Panc1 (cell line): ENCODE measurements at places on chromosomes 3 and 15. TPM values are rescaled to one million over a fixed set of nuclear protein-coding genes. Genes with fewer than 3 reads are reported as not detected.

- no peak for DNase-seq
- no peak overlapping the region for H3K4me3 ChIP-seq
- no peaks in the 10 kb centered on the region for H3K27me3 ChIP-seq
Observed at GRCh38 chr3:120795959-120796358, 53.4 kb downstream of the GTF2E1 start.

DNA sequence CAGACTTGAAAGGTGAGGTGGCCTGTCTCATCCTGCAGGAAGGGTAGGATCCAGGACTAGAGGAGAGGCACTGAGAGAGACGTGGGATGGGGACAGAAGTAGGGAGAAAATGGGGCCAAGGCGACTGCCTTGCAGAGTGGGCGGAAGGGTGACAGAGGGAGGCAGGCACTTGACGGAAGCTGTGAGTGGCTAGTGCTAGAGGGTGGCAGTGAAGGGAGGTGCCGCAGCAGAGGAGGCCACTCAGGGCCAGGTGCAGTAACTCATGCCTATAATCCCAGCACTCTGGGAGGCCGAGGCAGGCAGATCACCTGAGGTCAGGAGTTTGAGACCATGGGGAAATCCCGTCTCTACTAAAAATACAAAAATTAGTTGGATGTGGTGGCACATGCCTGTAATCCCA is 7.3 kb downstream of the CCDC33 start:
- H3K4me1 ChIP-seq = peaks cover 30% of the 10 kb centered on the region
- H3K27me3 ChIP-seq = no peaks in the 10 kb centered on the region
- H3K27ac ChIP-seq = no peak overlapping the region
- no peak for DNase-seq
- no peaks in the 10 kb centered on the region for H3K36me3 ChIP-seq

- no peak overlapping the region for H3K27ac ChIP-seq
- H3K27me3 ChIP-seq = no peaks in the 10 kb centered on the region
- no peak for DNase-seq
- H3K4me3 ChIP-seq = no peak overlapping the region
Observed at GRCh38 chr3:196533260-196533681, 18.1 kb upstream of the SMCO1 start.

Gene SMAD6
- total RNA-seq = 45.9 TPM

Gene ISLR
- 0.28 TPM for total RNA-seq

- no peak overlapping the region for H3K27ac ChIP-seq
- no peaks in the 10 kb centered on the region for H3K36me3 ChIP-seq
- no peak overlapping the region for H3K4me3 ChIP-seq
- no peak for DNase-seq
- no peaks in the 10 kb centered on the region for H3K4me1 ChIP-seq
- no peaks in the 10 kb centered on the region for H3K27me3 ChIP-seq
Observed at GRCh38 chr15:79815468-79815867, 81.3 kb downstream of the MTHFS start.

Gene ALG1L2
- total RNA-seq = 0.33 TPM

- H3K4me3 ChIP-seq = no peak overlapping the region
- H3K36me3 ChIP-seq = no peaks in the 10 kb centered on the region
- no peak overlapping the region for H3K27ac ChIP-seq
- no peaks in the 10 kb centered on the region for H3K27me3 ChIP-seq
Observed at GRCh38 chr15:86611417-86612040, 531.9 kb downstream of the AGBL1 start.

- no peak overlapping the region for H3K27ac ChIP-seq
- no peak overlapping the region for H3K4me3 ChIP-seq
- no peaks in the 10 kb centered on the region for H3K36me3 ChIP-seq
- no peaks in the 10 kb centered on the region for H3K4me1 ChIP-seq
- H3K27me3 ChIP-seq = no peaks in the 10 kb centered on the region
Observed at GRCh38 chr3:101069901-101070798, 76.9 kb upstream of the ABI3BP start.

Gene SCN10A
- total RNA-seq = not detected

GRCh38 chr15:88018869-88019641 is 237.5 kb downstream of the NTRK3 start:
- DNase-seq = no peak
- no peak overlapping the region for H3K4me3 ChIP-seq
- H3K4me1 ChIP-seq = no peaks in the 10 kb centered on the region
- no peaks in the 10 kb centered on the region for H3K27me3 ChIP-seq
- no peaks in the 10 kb centered on the region for H3K36me3 ChIP-seq

Gene KBTBD12
- total RNA-seq = 0.28 TPM

Gene TOMM70
- total RNA-seq = 55.7 TPM

Gene BNC1
- not detected for total RNA-seq
